ENCODE measurements at places on chromosomes 7 and 10. TPM values are rescaled to one million over a fixed set of nuclear protein-coding genes. Genes with fewer than 3 reads are reported as not detected.

LHPP gene
- 8.0 TPM for total RNA-seq

RAMP3 gene
- not detected for total RNA-seq

HTRA1 gene
- total RNA-seq: 310 TPM

RELN gene
- total RNA-seq: 0.39 TPM

PCLO gene
- total RNA-seq: not detected

TSPAN13 gene
- total RNA-seq: 1.1 TPM

SLC26A5 gene
- not detected for total RNA-seq

CLDN15 gene
- 3.3 TPM for total RNA-seq

SSC4D gene
- total RNA-seq: 0.39 TPM

CALHM3 gene
- total RNA-seq: 0.39 TPM

WNT8B gene
- not detected for total RNA-seq

HYAL4 gene
- not detected for total RNA-seq

WEE2 gene
- not detected for total RNA-seq

NRCAM gene
- 0.78 TPM for total RNA-seq

SFTPD gene
- total RNA-seq: not detected

GRM8 gene
- total RNA-seq: not detected
